NCI-H1694 (cell line): ENCODE measurements at places on chromosomes 3 and 15.
A peak's percentile ranks its signal among the peaks of the same experiment; 100 is the strongest.

GRCh38 chr3:12934431-12934830, 93.1 kb upstream of the RPL32 start:
- no peak for DNase-seq

GRCh38 chr15:39344662-39345141, 236.2 kb upstream of the THBS1 start:
- DNase-seq: peak; percentile 22

DNA sequence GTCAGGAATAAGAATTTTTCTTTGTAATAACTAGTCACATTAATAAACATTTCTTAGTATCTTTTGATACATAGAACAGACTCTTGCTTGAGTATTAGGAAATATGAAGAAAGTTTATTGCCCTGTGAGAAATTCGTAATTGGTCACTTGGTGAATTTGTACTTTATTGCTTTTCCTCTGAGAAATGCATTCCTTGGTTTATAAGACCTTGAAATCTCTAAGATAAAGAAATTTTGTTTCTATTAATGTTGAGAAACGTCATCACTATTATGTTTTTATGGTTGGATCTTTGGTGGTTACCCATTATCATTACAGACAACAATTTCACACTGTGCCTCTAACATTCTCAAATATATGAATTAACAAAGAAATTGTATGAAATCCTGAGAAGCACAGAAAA, 652.0 kb upstream of the NECTIN3 start:
- no peak for DNase-seq

DNA sequence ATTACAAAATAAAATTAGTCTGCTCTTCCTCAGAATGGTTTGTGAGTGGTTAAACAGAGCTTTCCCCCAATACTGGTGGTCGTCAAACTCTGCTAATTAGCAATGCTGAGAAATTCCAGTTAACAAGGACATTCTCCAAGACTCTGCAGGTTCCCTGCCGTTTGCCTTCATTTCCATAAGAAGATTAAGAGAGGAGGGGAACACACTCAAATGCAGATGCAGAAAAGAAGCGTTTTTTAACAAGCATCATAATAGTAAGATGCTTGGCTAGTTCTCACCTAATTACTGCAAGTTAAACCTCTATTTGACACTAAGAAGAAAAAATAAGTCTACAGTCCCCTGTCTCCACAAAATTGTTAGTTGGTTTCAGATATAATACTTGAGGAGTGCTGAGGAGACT, 3.7 kb upstream of the SOX2 start:
- no peak for DNase-seq

DNA sequence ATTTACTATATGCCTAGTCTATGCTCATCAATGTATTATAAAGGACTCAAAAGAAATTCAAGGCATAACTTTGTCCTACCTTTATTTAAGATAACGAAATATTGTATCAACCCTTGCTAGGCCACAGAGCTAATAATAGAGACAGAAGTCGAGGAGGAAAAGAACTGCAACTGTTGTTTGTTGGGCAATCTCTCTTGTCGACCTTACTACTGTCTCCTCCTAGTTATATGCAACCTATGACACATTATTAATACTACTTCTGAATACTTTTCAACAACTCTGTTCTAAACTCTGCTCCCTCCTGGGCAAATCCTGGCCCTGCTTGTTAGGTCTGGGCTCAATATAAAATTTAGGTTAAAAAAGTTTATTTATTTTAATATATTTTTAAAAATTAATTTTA, 24.6 kb downstream of the SPPL2A start:
- DNase-seq: no peak

DNA sequence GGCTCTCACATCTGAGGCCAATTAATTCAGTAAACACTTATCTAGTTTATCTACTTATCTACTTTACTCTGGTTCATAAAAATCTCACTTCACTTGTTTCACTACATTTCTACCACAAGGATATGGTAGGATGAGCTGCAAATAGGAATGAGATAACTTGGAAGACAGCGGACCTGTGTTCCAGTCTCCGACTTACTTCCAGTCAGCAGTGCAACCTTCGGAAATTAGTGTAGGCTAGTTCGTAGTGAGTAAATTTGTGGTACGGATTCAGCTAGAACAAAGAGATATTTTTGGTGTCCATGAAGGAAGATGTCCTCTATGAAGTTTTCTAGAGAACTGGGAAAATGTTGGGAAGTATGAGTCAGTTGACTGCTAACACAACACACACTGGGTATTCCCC, 66.3 kb downstream of the TPRG1 start:
- no peak for DNase-seq

DNA sequence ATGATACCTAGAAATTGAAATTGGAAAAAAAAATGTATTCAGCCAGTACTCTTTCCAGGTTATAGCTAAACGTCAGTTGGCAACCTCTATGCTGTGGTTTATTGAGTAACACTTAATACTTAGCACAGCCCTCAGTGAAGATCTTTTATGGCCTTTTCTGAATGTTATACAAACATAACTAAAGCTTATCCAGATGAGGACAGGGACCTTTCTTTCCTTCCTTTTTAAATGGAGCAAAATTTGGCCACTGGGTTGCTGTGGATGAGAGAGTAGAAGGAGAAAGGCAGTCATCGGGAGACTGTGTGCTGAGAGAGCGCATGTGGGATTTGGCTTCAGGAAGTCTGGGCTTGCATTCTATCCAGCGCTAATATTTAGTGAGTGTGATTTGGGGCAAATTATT, 36.1 kb downstream of the IGF1R start:
- DNase-seq: no peak

- DNase-seq: no peak
Measured at GRCh38 chr3:130783629-130784028, 37.0 kb upstream of the PIK3R4 start.

DNA sequence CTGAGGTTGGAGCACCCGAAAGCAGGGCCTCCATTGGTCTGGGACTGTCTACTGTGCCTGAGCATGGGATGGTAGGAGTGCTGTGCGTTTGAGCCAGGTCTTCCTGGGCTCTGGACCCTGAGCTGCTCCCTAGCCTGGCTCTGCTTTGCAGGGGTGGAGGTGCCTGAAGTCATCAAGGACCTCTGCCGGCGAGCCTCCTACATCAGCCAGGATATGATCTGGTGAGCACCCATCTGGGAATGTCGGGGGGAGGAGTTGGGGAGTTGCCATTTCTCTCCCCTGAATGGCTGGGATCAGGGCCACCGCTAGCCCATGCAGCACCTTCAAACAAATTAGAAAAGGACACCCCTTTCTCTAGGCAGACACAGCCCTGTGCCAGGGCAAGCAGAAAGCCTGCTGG, 20.7 kb downstream of the DUOX1 start:
- no peak for DNase-seq

DNA sequence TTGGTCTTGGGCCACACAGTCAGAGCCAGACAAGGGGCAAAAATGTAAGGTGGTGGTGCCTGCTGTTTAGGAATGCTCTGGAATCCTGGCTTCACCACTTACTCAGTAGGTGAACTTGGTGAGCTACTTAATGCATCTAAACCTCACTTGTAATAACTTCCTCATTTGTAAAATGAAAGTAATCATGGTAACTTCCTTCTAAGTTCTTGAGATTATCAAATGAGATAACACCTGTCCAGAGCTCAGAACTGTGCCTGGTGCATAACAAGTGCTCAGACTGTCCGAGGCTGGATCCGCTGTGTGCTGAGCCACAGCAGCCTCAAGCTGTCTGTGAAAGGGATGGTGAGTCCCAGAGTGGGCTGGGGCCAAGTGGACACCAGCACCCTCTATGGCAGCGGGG, 62.8 kb upstream of the KY start:
- no peak for DNase-seq

- DNase-seq: no peak
Measured at GRCh38 chr3:158405507-158405906, 165.5 kb upstream of the MLF1 start.

GRCh38 chr3:47892286-47893040, 89.5 kb downstream of the DHX30 start:
- DNase-seq: no peak

GRCh38 chr3:141519587-141519986, 32.8 kb downstream of the RASA2 start:
- no peak for DNase-seq

- no peak for DNase-seq
Measured at GRCh38 chr3:59759298-59760031, 709.6 kb upstream of the CFAP20DC start.

GRCh38 chr3:185950728-185951127, 12.9 kb upstream of the TRA2B start:
- no peak for DNase-seq

DNA sequence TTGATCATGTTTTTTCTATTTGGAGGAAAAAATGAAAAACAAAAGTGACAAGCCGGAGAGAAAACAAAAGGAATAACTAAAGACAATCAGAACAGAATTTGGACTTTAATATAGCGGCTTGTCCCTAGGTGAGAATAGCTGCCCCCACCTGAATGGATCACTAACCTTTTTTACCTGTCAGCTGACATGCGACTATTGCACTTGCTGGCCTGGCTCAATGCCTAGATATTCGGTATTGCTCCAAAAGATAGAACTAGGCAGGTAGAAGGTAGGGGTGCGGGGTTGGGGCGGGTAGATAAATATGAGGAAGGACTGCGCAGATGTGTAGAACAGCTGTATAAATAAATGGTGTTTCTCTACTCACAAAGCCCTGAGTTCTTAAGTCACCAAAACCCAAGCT, 650 bp upstream of the MORC1 start:
- DNase-seq: no peak

- no peak for DNase-seq
Measured at GRCh38 chr15:99568625-99569352, 3.0 kb downstream of the MEF2A start.

- DNase-seq: no peak
Measured at GRCh38 chr15:66233487-66234415, 19.8 kb downstream of the MEGF11 start.

DNA sequence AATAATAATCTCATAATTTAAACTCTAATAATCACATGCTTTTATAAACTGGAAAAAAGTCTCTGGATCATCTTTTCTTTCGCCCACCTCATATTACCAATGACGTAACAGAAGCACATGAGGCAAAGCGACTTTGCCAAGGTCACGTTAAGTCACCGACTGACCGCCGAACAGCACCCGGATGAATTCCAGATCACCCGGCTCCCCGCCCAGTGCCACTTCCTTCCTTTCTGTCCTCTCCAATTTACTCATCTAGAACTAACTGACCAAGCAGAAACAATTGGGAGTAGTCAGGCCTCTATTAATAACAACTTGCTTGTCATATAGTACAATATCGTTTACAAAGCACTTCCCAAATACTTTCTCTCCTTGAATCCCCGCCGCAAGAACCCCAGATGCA, 21.1 kb downstream of the FGF12 start:
- DNase-seq: no peak
